Stimulated activated CD8-positive, alpha-beta memory T cell treated with anti-CD3 and anti-CD28 coated beads, Interleukin-4, amount 100 ng/mL, for 4 hours (primary cell): ENCODE measurements at places on chromosomes 12 and 14.

DNA sequence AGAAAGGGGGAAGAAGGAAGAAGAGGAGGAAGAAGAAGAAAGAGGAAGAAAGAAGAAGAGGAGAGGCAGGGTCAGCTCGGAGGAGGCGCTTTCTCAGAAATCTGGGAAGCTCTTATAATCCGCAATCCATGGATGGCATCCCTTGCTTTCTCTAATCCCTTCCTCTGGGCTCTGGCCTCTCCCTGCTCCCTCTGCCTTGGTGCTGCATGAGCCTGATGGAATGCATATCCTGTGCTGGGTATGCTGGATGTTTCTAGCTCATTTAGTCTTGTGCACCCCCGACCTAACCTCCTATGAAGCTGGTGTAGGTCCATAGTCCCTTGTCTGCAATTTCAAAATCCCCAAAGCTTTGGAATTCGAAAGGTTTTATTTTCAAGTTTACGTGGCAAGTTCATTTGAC, 94.2 kb upstream of the MYL2 start:
- DNase-seq = no peak

DNA sequence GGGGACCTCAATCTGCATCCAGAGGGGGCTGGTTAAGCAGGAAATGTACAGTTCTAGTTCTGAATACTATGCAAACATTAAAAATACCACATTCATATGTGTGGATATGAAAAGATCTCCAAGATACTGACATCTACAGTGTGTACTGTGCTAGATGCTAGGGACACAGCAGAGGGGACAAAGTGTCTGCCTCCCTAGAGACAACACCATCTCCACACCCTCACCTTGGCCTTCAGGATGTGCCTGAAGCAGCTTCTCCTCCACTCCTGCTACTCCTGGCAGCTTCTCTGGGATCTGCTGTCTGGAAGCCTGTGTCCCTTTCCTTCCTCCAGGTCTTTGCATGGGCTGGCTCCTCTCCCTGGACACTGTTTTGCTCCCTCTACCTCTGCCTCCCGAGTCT, 10.7 kb upstream of the SRSF9 start:
- no peak for DNase-seq

DNA sequence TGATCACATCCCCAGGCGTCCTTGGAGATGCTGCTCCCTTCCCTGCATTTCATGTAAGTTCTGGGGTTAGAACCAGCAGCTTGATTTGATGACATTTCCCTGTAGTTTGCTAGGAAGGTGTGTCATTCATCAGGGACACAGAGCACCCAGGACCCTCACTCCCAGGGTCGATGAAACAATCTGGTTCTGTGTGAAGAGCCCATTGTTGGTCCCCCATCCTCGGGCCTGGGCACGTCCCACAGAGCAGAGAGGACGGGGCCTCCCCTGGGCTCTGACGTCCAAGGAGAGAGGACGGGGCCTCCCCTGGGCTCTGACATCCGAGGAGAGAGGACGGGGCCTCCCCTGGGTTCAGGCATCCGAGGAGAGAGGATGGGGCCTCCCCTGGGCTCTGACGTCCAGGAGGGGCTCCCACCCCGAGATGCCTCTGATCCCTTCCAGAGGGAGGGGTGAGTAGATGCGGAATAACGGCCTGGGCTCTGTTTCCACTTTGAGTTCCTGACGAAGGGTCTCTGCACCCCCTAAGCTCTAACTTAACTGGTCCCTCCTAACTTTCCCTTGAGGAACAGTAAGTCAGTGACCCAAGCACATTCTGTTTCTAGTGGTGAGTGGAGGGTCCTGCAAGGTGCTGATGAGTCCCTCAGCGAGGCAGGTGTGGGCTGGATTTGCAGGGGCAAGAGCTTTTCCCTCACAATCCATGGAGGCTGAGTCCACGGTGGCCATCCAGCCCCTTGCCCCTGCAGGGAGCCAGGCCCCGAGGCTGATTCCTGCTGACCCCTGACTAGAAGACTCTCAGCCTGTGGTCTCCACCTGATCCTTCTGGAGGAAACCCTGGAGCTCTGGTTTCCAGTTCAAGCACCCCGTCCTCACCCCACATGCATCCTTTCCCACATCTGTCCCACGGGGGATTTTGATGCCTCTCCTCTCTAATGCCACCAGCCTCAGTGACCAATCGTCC, 35.5 kb upstream of the SFSWAP start:
- no peak for DNase-seq

DNA sequence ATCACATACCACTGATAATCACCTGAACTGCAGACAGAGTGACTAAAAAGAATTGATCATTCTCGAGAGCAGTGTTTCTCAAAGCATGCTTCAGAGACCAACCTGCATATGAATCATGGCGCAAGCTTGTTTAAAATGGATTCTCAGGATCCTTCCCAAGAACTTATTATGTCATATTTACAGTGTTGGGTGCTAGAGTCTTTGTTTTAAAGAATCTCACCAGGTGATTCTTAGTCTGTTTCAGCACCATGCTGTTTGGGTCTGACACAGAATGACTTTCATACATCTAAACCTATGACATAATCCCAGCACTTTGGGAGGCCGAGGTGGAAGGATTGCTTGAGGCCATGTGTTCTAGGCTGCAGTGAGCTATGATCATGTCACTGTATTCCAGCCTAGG, 31.3 kb upstream of the SSPN start:
- no peak for DNase-seq

DNA sequence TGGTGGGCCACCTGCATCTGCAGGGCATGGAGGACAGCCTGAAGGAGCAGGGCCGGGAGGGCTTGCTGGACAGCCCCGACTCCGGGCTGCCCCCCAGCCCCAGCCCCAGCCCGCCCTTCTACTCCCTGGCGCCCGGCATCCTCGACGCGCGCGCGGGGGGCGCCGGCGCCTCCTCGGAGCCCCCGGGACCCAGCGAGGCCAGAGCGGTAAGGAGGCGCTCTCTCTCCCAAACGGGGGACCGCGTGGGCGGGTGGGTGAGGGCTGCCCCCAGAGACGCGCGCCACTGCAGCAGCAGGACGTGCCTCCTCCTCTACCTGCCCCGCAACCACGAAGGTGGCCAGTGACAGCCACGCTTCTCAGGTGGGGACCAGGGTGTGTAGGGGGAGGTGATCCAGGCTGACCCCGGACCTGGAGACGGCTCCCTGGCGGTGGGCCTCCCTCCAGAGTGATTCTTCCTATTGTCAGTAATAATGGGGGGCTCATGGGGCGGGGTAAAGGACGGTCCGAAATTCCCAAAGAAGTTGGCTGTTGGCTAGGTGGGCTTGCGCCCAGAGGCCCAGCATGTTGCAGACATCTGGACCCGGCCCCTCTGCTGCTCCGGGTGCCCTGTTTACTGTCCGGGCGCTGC, 652 bp downstream of the RFLNA start:
- DNase-seq = no peak

DNA sequence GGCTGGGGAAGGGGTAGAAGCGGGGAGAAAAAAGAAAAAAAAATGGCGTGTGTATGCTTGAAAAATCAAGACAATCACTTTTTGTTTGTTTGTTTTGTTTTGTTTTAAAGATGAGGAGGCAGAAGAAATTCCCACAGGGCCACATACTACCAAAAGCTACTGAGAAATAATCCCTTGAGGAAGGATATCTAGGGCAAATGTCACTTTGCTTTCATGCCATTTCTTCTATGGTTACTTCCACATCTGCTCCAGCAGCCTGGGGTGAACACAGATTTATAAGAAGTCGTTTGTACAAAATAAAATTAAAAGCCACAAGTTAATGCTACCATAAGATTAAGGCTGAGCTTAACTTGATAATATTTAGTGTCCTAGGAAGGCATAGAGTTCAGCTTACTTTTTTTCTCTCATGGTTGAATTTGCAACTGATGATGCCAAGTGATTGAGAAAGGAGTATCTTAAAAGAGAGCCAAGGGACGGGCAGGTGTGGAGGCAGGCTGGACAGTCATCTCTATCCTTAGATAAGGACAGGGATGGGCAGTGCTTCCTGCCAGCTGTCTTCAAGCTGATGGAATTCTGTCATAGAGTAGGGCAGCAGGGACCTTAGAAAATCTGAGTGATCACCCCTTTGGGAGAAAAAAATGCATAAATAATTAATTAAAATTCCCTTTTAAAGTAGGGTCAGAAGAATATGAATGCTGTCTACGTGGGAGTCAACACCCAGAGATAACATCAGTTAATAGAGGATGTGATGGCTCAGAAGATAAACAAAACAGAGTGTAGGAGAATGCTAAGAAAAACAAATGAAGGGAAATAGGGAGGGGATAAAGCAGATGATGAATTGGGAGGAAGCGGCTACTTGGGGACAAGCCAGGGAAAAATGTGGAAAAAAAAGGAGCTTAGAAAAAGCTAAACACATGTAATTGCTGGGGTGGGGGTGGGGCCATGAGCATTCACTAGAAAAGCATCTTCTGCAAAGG, 57.1 kb downstream of the DYRK2 start:
- no peak for DNase-seq

- DNase-seq = no peak
Observed at GRCh38 chr12:68641138-68641537, 30.4 kb downstream of the RAP1B start.

- no peak for DNase-seq
Observed at GRCh38 chr12:24393071-24393470, 443.6 kb upstream of the SOX5 start.

GRCh38 chr12:104309446-104309993, 6.0 kb downstream of the EID3 start:
- DNase-seq = no peak

GRCh38 chr14:67515386-67516079, 17.6 kb upstream of the PLEKHH1 start:
- DNase-seq = no peak

GRCh38 chr14:104879201-104879982, 14.3 kb downstream of the CEP170B start:
- DNase-seq = no peak

GRCh38 chr12:9851050-9851449, 18.1 kb downstream of the CLEC2B start:
- no peak for DNase-seq

- DNase-seq = no peak
Observed at GRCh38 chr12:75478116-75478794, 2.3 kb upstream of the GLIPR1 start.

DNA sequence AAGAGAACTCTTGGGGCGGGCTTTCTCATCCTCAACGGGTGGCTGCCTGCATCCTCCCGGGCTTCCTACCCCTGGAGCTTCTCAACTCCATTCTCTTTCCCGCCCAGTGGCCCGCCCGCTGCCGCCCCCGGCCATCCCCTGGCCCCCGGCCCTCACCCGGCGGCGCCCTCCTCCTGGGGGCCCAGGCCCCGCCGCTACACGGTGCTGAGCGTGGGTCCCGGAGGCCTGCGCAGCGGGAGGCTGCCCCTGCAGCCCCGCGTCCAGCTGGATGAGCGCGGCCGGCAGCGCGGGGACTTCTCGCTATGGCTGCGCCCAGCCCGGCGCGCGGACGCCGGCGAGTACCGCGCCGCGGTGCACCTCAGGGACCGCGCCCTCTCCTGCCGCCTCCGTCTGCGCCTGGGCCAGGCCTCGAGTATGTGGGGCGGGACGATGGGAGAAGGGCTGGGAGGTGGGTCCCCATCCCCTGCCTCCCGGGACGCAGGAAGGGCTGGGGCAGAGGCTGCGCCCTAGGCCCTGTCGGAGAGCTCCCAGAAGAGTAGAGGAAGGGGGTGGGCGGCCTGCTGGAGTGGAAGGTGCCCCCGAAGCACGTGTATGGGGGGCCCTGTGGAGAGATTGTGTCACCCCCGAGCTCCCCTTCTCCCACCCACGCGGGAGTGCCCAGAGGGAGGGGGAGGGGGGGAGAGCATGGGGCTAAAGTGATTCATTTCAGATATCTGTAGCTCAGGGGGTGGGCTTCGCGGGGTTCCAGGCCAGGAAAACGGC, 1.5 kb downstream of the LAG3 start:
- peak; percentile 61 for DNase-seq

DNA sequence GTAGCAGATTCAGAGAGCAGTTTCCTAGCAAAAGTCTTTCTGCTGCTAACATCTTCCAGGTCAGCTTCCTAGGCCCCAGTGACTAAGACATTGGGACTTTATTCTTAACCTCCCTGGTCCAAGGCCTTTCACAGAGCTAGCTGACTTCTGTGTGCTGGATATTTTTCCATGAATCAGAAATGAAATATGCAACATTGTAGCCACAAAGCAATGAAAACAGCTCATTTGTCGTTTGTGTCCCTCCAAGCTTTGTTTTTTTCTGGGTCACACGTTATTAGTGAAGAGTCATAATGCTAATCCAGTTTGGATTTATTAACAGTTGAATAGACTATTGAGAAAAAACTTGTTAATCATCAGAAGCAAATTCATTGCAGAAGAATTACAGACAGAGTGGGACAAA, 82.4 kb downstream of the ARF6 start:
- DNase-seq = no peak

DNA sequence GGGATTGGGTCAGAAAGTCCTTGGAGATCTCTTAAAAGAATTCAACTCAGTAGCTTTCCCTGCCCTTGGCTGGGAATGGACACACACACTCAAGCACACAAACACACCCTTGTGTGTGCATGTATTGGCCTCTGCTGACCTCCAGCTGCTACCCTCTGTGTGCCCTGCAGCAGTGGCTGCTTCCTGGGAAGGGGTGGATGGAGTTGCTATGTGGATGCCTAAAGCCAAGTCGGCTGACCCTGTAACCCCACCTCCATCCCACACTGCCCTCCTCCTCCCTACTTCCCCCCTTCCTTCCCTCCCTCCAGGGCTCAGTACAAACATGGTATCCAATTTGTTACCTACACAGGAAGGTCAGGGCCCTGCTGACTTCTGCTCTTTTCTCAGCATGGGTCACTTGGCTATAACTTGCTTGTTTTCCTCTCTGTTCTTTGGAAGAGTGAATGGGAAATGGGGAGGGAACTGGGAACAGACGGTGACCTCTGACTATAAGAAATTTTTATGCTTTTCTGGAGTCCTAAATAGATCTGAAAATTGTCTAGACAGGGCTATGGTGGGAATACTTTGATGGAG, 351.6 kb upstream of the TBX3 start:
- DNase-seq = no peak

DNA sequence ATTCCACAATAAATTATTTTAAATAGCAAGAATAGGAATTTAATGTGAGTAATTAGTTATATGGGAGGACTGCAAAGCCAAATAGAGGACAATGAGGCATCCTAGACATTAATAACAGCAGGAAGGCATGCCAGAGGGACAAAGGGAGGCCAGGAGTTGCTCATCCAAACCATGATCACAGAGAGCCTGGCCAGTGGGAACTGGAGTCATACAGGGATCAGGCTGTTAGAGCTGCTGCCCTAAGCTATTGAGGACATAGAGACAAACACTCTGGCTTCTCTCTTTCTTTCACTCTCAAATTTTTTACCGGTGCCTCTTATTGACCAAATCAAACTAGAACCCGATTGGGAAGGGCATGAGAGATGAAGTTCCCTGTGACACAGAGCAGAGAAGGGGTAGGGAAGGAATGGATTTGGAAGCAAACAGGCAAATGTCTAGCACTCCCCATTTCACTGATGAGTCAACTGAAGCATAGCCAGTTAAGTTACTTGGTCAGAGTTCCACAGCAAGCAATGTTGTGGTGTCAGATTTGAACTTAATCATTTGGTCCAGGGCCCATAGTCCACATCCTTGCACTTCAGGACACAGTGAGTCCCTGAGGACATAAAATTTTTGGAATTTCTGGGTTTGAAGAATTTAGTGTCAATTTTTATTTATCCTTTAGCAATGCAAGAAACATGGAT, 17.9 kb upstream of the CFAP54 start:
- no peak for DNase-seq
